Stimulated activated CD4-positive, alpha-beta T cell treated with anti-CD3 and anti-CD28 coated beads, TNF-alpha, amount 100 ng/mL, for 24 hours (primary cell): ENCODE measurements at places on chromosomes 4 and X.

DNA sequence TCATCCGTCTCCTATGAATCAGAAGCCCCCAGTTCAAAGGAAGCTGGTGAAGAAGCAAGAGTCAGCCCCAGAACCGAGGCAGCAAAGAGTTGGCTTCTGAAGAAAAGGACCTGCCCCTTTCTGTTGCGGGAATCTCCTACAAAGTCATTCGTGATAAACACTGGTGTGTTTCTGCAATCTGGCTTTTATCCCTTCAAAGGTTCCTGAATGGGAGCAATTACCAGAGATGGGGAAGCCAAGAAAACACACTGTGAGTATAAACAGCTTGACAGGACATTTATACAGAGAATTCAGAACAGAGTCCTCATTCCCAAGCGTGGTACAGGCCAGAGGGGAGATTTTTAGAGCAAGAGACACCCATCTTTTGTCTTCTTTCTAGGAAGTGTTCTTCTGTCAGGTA lies 226.8 kb upstream of the LNX1 start:
- no peak for DNase-seq

DNA sequence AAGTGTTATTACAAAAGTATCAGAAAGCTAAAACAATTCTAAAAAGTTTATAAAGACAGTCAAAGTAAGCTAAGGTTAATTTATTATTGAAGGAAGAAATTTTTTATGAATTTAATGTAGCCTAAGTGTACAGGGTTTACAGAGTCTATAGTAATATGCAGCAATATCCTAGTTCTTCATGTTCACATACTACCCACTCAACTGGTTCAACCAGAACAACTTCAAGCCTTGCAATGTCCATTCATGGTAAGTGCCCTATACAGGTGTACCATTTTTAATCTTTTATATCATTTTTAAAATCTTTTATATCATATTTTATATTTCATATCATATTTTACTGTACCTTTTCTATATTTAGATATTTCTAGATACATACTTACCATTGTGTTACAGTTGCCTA lies 34.3 kb downstream of the COL4A5 start:
- no peak for DNase-seq

DNA sequence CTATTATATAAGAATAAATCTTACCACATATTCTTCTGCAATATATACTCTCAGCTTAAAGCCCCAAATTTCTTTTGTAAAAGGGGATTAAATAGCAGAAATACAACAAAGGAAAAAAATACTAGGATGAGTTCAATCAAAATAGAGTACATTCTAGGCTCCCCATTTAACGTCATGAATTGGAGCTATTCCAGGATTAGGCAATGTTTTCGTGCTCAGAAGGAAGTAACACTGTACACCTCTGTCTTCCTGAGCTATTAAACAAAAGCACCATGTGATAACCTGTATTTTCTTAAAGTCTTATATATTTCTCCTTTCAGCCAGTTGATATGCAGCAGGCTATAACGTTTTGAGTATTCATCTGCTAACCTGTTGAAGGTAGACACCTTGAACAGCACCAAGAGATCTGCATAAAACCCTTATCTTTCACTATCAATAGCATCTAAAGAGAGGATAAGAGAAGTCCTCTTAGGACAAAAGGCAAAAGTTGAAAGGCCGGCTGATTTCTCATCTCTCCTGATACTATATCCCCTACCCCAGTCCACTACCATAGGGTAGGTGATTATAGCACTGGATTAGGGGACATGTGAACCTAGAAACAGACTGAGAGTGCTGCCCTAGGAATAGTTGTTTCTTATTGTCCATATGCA lies 31.5 kb downstream of the TEC start:
- no peak for DNase-seq

DNA sequence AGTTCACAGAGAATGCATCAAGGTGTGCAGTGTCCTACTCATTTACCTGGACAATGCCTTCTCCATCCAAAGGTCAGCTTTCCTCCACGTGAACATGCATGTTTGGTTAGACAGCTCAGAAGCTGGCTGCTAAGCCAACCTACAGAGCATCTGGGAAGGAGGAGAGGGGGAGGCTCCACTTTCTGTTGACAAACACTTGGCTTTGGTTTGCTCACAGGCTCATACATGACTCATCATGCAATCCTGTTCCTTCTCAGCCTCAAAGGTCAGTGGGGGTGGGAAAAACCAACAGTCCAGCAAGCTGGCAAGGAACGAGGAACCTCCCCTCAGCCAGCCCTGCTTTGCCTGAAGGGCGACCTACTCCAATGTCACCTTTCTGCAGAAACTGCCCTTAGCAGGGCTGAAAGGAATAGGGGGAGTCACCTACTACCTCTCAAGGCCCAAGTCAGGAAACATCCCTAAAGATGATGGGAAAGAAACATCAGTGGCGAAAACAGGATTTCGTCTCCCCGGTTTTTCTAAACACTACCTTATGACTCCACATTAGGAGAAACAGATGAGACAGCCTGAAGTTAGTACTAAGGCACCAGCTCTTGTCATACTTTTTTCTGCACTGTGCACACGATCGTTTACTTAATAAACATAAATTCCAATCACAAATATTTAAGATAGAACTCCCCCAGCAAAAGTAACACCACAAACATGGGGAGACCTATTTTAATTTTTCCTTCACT lies 37.9 kb downstream of the RELL1 start:
- no peak for DNase-seq

DNA sequence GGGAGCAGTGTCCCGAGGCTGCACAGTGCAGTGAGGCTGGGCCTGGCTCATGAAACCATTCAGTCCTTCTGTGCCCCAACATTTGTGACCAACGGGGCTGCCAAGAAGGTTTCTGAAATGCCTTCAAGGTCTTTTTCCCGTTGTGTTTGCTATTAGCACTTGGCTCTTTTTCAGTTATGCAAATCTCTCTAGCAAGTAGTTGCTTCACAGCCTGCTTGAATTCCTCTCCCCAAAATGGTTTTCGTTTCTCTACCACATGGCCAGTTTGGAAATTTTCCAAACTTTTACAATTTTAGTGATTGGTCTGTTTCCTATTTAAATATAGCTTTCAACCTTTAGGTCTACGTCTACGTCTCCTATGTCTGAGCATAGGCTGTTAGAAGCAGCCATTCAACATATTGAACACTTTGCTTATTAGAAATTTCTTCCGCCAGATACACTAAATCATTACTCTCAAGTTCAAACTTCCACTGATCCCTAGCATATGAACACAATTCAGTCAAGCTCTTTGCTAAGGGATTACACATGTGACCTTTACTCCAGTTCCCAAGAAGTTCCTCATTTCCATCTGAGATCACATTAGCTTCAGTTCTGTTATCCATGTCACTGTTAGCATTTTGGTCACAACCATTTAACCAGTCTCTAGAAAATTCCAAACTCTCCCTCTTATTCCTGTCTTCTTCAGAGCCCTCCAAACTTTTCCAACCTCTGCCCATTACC lies 901.8 kb downstream of the GLUD2 start:
- DNase-seq = no peak

- DNase-seq = no peak
Measured at GRCh38 chrX:40291553-40291952, 193.8 kb upstream of the BCOR start.

DNA sequence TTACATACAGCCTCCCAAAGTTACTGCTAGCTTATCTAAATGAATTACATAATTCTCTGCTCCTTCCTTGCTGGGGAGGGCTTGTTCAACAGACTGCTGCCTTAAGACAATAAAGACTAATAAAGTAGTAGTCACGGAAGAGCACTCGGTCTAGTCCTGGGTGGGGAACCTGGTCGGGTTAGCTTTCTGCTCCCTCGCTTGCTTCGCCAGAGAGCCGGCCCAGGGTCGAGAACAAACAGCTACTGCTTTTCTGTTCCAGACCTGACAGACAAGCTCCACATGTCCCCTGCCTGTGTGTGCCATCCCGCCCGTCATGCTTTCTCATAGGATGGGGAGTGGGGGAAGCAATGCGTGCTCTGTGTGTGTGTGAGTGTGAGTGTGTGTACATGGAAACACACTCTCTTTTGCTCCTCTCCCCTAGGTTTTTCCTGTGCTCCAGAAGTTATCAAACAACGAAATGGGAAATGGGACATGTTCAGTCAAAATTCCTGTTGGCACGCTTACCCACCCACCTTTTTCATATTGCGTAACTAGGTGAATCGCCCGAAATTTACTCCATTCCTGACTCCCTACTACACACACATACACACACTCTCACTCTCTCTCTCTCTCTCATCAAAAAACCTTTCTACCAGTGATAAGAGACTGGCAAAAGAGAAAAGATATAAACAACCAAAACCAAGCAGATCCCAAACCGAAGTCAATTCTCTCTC lies 1.3 kb downstream of the NPY1R start:
- DNase-seq = no peak

DNA sequence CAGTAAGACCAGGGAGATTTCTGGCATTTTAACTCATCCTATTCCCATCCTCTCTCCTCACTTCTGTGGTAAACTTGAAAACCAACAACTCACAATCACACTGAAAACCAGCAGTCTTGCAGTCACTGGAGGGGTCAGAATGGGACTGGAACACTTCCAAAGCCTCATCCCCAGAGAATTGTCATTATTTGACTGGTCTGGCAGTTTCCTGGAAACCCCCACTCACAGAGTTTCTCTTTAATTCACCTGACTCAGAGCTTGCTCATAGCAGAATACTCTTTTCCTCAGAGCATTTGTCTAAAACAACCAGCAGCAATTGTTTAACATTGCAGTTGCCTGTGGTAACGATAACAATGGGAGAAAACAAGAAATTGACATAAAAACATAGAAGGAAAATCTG lies 7.3 kb upstream of the RAB9B start:
- no peak for DNase-seq

DNA sequence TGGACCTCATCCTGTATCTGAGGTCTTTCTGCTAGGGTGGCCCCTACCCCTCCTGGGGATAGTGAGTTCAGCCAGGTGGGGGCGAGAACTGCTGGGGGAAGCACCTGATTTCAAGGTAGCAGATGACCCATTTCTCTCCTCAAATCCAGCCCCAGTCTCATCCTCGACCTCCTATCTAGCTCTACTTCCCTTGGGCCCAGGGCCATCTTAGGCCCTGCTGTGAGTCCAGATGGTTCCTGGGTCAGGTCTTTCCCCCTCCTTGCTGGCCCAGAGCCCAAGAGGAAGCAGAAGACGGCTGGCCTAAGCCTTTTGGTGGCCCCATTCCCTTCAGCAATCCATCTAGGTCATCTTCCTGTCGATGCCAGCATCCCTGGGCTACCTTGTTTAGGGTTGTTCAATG lies 3.3 kb downstream of the CDK16 start:
- DNase-seq = no peak

DNA sequence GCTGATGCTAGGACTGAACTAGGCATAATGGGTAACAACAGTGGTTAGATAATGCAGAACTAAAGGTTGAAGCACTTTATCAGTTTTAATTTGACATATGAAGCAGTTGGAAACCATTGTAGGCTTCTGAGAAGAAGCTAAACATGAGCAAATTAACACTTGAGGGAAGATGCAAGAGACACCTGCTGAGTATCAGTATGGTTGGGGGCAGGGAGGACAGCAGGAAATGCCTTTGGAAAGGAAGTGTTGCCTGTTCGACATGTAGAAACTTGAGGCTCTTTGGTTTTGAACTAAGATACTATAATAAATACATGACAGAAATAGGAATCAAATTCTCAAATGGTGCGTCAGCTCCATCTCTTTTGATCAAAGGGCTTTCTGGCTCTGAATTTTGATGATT lies 115.6 kb downstream of the FHIP1A start:
- no peak for DNase-seq

DNA sequence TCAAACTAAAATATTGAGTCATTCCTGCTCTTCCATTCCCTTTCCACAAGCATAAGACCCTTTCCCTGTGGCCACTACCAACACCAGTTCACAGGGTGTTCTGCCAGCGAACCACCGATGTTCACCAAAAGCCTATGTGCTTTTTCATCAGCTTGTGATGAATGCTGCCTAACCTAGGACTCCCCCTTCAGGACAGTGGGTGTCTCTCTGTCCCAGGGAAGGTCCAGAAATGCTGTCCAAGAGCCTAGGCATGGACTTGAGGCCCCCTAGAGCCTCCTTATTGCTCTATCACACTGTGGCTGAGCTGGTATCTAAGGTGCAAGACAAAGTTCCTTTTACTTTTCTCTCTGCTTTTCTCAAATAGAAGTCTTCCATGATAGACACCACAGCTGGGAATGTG lies 1015.6 kb downstream of the PCDH19 start:
- no peak for DNase-seq

DNA sequence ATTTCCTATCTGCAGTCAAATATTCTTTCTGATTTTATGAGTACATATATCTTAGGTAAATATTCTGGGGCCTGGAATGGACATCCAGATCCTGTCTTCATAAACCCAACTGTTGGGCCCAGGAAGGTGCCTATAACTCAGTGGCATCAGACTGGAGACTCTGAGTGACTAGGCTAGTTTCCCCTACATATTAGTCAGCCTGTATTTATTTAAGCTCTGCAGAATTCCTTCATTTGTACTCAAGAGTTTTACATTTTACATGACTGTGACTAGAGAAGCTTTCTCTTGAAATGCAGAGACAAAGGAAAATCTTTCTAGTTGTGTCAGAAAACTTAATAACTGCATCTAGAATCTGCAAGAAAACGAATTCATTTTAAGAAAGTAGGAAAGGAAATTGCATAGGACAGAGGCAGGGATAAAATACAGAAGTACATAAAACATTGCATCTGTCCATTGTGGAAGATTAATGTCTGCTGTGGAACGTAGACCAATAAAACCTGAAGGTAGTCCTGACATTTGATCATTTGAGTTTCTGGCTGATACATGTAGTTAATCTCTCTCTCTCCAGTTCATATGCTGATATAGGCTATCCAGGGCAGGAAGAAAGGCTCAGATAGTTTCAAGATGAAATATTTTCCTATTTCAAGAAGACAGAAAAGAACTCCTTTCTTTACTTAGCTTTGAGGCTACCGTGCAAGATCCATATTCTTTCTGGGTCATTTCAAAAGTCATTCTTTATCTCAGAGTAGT lies 78.2 kb downstream of the OPHN1 start:
- DNase-seq = no peak

DNA sequence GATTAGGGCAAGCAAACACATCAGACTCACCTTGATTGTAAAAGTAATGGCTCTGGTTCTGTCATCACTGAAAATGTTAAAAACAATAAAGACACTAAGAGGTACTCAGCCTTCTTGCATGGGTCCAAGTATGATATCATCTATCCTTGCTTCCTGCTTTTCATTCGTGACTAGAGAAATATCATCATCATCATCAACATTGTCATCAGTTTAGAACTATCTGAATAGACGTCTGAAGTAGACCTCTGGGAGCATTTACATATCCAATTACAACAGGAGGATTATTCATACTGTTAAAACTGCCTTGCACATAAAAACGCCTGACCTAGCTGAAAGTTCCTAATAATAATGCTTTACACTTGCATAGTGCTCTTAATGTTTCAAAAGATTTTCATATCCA lies 9.8 kb upstream of the FRAS1 start:
- no peak for DNase-seq

- DNase-seq = no peak
Measured at GRCh38 chr4:25954293-25954904, 40.4 kb downstream of the SMIM20 start.
